ENCODE measurements at places on chromosomes 6 and 20.

- no peak overlapping the region for H3K4me3 ChIP-seq
- H3K36me3 ChIP-seq = no peaks in the 10 kb centered on the region
- DNase-seq = no peak
- H3K27me3 ChIP-seq = peaks cover 3% of the 10 kb centered on the region
- peaks cover 16% of the 10 kb centered on the region for H3K4me1 ChIP-seq
- no peak overlapping the region for H3K27ac ChIP-seq
These were observed 47.2 kb downstream of the VEGFA start for GRCh38 chr6:43817192-43817591.

- H3K4me1 ChIP-seq = peaks cover 2% of the 10 kb centered on the region
- no peak for DNase-seq
- H3K4me3 ChIP-seq = no peak overlapping the region
- no peak overlapping the region for H3K27ac ChIP-seq
- H3K36me3 ChIP-seq = peaks cover 23% of the 10 kb centered on the region
These were observed 47.0 kb downstream of the GCLC start for GRCh38 chr6:53497905-53498304.

DNA sequence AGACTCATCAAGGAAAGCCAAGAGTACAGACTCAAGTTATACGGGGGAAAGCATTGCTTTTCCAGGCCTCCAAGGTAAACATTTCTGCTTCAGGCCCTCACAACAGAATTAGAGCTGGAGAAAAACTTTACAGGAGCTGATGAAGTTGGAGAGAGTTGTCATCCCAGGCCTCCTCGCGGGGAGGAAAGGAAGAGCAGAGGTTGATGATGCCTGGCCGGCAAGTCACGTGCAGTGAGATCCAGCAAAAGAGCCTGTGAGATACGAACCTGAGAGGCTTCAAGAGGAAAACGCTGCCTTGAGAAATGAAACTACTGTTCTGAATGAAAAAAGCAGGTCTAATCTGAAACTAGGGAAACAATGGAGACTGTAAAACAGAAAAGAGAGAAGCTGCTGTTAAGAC, 122.9 kb downstream of the FAM120B start:
- H3K27ac ChIP-seq = no peak overlapping the region
- H3K27me3 ChIP-seq = peaks cover 21% of the 10 kb centered on the region
- H3K4me1 ChIP-seq = no peaks in the 10 kb centered on the region
- no peak for DNase-seq
- H3K4me3 ChIP-seq = no peak overlapping the region
- no peaks in the 10 kb centered on the region for H3K36me3 ChIP-seq

DNA sequence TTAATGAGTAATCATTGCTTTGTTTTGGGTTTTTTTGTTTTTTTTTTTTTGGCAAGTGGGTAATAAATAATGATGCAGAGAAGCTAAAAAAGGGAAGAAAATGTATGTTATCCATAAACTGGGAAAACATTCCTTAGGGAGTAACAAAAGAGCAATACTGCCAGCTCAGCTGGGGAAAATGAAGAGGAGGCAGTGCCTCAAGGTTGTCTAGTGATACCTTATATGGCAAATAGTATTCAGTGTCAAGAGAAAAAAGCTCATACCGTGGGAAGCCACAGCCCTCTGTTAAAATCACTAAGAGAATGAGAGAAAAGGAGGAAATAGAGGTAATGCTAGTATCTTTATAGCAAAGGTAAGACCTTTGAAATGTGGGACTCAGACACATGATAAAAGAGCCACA, 47.1 kb upstream of the SMLR1 start:
- H3K27me3 ChIP-seq = no peaks in the 10 kb centered on the region
- H3K4me1 ChIP-seq = peaks cover 46% of the 10 kb centered on the region
- H3K4me3 ChIP-seq = no peak overlapping the region
- H3K36me3 ChIP-seq = no peaks in the 10 kb centered on the region

DNA sequence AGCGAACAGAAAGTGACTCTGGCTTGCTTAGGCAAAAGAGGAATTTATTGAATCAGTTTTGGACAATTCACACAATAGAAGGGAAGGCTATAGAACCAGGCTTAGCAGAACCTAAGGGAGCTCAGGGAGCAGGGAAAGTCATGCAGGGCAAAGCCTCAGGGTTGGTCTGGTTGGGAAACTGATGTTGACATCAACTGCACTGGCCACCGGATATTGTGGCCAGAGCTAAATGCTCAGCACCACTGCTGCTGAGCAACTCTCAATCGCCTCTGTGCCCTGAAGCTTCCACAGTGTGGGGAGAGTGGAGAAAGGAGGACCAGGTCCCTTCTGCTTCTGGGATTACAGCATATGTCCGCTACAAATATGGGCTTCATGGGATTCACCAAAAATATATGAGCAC, 93.3 kb upstream of the GCM1 start:
- no peak overlapping the region for H3K27ac ChIP-seq

DNA sequence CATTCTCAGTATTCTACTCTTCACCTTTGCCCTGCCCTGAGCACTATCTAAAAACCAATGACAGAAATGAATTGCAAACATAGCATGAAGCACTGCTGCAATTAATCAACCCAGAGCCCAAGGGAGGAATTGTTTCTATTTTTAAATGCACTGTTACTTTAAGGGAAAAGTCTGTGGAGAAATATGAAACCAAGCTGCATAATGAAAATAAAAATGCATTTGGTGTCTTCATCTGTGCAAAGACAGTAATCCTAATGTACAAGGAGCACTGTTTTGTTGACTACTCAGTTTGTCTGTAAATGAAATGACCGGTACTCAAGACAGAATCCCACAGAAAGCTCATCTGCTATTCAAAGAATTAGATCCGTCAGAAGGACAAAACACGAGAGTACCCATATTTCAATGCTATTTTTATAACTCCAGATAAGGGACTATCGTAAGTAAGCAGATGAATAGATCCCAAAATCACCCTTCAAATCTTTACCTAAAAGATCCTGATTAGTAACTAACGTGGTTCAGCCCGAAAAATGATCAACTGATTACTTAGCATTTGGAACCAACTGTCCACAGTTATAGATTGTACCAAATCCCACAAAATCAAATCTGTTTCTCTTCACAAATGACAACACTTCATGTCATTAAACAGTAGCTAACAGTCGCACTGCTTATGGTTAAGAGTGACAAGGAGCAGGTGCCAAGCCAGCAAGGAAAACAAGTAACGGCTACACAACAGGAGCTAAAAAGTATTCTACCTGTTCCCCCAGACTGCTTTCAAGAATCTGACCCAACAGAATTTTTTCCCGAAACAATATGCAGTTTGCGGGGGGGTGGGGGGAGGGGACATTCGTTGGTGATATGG, 2.4 kb downstream of the KIF13A start:
- peaks cover 16% of the 10 kb centered on the region for H3K4me1 ChIP-seq
- peaks cover 34% of the 10 kb centered on the region for H3K27me3 ChIP-seq
- no peaks in the 10 kb centered on the region for H3K36me3 ChIP-seq
- DNase-seq = no peak
- no peak overlapping the region for H3K4me3 ChIP-seq
- no peak overlapping the region for H3K27ac ChIP-seq

DNA sequence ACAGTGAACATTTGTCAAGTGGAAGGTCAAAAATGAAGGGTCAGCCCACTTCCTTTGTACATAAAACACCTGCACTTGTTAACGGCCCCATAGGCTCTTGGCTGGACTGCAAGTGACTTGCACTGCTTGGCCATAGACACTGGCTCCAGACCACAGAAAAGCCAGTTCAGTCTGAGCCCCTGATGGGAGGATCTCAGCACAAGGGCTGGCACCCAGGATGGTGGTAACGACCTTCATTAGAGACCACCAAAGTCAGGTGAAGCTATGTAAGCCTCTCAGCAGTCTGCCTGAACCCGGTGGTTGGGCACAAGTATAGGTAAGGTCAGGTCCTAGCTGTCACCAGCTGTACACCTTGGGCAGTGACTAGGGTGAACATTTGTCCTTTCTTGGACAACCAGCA, 16.1 kb downstream of the PLAGL2 start:
- no peak for DNase-seq
- no peak overlapping the region for H3K4me3 ChIP-seq
- H3K27me3 ChIP-seq = no peaks in the 10 kb centered on the region
- H3K4me1 ChIP-seq = peaks cover 2% of the 10 kb centered on the region
- H3K36me3 ChIP-seq = peaks cover 4% of the 10 kb centered on the region
- H3K27ac ChIP-seq = no peak overlapping the region

GRCh38 chr6:167806061-167806700, 20.5 kb upstream of the AFDN start:
- no peak for DNase-seq
- H3K27me3 ChIP-seq = peaks cover 2% of the 10 kb centered on the region
- no peak overlapping the region for H3K4me3 ChIP-seq
- H3K36me3 ChIP-seq = no peaks in the 10 kb centered on the region

DNA sequence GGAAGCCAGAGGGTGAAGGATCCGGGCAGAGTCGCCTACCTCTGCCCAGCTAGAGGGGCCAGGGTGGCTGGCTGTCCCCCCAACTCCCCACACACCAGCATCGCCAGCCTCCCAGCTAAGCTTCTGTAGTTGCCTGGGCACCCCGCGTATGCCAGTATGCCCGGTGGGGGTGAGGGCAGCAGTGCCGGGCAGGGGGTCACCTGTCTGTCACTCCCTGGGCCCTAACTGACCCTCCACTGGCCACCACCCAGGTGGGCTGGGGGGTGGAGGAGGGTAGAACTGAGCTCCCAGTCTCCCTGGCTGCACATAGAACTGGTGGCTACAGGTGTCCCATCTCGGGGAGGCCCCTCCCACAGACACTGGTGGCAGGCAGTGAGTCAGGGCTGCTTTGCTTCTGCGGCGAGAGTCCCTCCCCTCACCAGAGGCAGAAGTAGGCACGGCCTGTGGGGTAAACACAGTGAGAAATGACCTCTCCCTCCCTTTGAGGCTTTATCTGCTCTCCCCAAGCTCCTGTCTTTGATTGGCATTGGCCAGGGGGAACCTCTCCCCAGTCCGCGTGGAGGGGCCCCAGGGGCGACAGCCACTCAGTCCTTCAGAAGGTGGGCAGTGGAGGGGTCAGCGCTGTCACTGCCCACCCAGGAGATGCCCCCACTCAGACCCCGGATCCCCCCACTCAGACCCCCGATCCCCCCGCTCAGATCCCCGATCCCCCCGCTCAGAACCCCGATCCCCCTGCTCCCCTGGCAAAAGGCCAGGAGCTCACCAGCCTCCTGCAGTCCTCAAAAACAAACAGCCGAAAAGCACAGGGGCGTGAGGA, 2.5 kb downstream of the NTSR1 start:
- peaks cover 46% of the 10 kb centered on the region for H3K27me3 ChIP-seq
- H3K4me1 ChIP-seq = peaks cover 20% of the 10 kb centered on the region
- no peak for DNase-seq
- no peak overlapping the region for H3K4me3 ChIP-seq
- H3K36me3 ChIP-seq = no peaks in the 10 kb centered on the region

DNA sequence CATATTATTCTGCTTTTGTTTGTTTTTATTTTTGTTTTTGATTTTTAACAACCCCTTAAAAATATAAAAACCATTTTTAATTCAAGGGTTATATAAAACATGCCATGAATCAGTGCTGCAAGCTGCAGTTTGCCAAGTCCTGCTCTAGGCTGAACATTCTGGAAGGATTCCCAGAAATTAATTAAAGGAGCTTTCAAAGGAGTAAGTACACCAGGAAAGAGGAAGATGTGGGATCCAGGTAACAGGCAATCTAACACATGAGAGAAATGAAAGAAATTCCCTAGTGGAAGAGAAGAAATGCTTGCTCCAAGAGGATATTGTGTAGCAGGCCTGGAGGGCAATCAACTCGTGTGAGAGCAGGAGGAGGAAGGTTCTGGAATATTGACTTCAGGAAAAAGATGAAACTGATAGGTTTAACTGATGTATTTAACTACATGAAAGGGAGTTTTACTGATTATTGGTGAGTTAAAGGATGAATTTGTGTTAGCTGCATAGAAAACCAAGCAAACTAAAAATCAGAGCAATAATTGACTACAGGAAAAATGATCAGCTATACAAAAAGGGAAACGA, 146.0 kb upstream of the PHACTR1 start:
- H3K4me1 ChIP-seq = no peaks in the 10 kb centered on the region
- H3K36me3 ChIP-seq = no peaks in the 10 kb centered on the region
- H3K27me3 ChIP-seq = no peaks in the 10 kb centered on the region
- no peak for DNase-seq
- no peak overlapping the region for H3K4me3 ChIP-seq

DNA sequence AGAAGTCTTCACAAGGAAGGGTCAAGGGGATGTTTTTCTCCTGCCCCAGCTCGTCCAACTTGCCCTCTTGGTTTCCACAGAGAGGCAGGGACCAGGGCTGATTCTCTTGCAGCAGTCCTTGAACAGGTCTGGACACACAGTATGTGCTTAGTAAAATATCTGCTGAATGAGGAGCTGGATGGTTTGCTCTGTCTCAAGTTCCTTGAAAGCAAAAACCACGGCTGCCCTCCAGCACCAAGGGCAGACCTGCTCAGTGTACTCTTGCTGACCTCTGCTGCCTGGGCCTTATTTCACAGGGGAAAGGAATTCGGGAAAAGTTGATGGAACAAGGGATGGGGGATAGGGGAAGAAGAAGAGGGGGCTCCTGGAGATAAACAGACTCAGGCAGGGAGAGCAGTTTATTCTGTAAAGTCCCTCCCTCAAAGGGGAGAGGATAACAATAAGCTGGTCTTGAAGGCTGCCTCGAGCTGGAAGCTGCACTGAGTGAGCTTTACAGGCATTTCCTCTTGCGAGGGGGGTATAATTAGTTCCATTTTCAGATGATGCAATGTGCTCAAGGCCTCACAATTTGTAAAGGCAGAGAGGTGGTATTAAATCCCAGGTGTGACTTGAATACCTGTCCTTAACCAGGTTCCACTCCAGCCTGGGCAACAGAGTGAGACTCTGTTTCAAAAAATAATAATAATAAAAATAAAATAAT, 10.3 kb downstream of the KCNK5 start:
- no peaks in the 10 kb centered on the region for H3K36me3 ChIP-seq
- no peaks in the 10 kb centered on the region for H3K27me3 ChIP-seq
- peaks cover 21% of the 10 kb centered on the region for H3K4me1 ChIP-seq
- no peak overlapping the region for H3K27ac ChIP-seq

GRCh38 chr20:17611540-17612286, 41.8 kb downstream of the DSTN start:
- H3K36me3 ChIP-seq = peaks cover 10% of the 10 kb centered on the region
- DNase-seq = no peak
- peak overlapping the region; percentile 81 for H3K27ac ChIP-seq
- peaks cover 46% of the 10 kb centered on the region for H3K4me1 ChIP-seq
- H3K27me3 ChIP-seq = no peaks in the 10 kb centered on the region
- H3K4me3 ChIP-seq = no peak overlapping the region
